ENCODE measurements at places on chromosomes 12 and 14.

GRCh38 chr12:109880938-109881337, 597 bp upstream of the GLTP start:
- peak overlapping the region; percentile 76 for H3K4me3 ChIP-seq
- no peaks in the 10 kb centered on the region for H3K27me3 ChIP-seq
- no peaks in the 10 kb centered on the region for H3K36me3 ChIP-seq
- peaks cover 33% of the 10 kb centered on the region for H3K4me1 ChIP-seq
- peak overlapping the region; percentile 89 for H3K27ac ChIP-seq
- no peak for DNase-seq

- H3K4me3 ChIP-seq: no peak overlapping the region
- DNase-seq: no peak
- no peak overlapping the region for H3K27ac ChIP-seq
- H3K27me3 ChIP-seq: no peaks in the 10 kb centered on the region
- no peaks in the 10 kb centered on the region for H3K36me3 ChIP-seq
Measured at GRCh38 chr14:93308686-93309345, 24.0 kb downstream of the BTBD7 start.

GRCh38 chr12:79674629-79675028, 16.1 kb downstream of the PAWR start:
- no peak overlapping the region for H3K27ac ChIP-seq
- H3K27me3 ChIP-seq: no peaks in the 10 kb centered on the region
- H3K4me1 ChIP-seq: peaks cover 27% of the 10 kb centered on the region

GRCh38 chr14:76203086-76204001, 51.6 kb downstream of the GPATCH2L start:
- H3K27me3 ChIP-seq: no peaks in the 10 kb centered on the region
- no peak overlapping the region for H3K4me3 ChIP-seq
- H3K27ac ChIP-seq: no peak overlapping the region

GRCh38 chr12:123997033-123997822, 24.2 kb downstream of the ZNF664 start:
- H3K4me1 ChIP-seq: peaks cover 67% of the 10 kb centered on the region
- no peak for DNase-seq
- no peaks in the 10 kb centered on the region for H3K27me3 ChIP-seq
- peak overlapping the region; percentile 31 for H3K27ac ChIP-seq
- H3K4me3 ChIP-seq: no peak overlapping the region

GRCh38 chr12:78210506-78210860, 379.8 kb downstream of the NAV3 start:
- H3K4me3 ChIP-seq: no peak overlapping the region
- no peaks in the 10 kb centered on the region for H3K36me3 ChIP-seq
- H3K27me3 ChIP-seq: no peaks in the 10 kb centered on the region
- no peak for DNase-seq
- no peak overlapping the region for H3K27ac ChIP-seq

DNA sequence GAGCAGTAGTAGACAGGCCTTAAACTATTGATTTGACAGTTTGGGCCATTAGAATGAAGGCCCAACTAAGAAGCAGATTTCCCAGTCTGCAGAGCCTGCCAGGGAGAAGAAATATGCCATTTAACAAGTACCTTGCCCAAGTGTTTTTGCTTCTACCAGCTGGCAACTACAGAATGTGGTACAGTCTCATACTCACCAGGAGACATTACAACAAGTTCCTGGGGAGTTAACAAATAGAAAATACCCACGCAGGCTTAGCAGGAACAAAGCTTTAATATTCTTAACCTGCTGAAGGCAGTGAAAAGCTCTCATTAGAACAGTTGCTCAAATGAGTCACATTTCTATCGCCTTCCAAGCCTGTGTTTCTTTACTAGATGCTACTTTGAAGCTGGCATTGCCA, 241.0 kb downstream of the TMEM117 start:
- no peak for DNase-seq
- H3K4me1 ChIP-seq: no peaks in the 10 kb centered on the region
- no peaks in the 10 kb centered on the region for H3K36me3 ChIP-seq
- H3K4me3 ChIP-seq: no peak overlapping the region
- no peaks in the 10 kb centered on the region for H3K27me3 ChIP-seq

GRCh38 chr12:73726881-73727280, 810.8 kb upstream of the ATXN7L3B start:
- no peaks in the 10 kb centered on the region for H3K4me1 ChIP-seq
- DNase-seq: no peak
- no peak overlapping the region for H3K4me3 ChIP-seq
- no peaks in the 10 kb centered on the region for H3K27me3 ChIP-seq
- no peaks in the 10 kb centered on the region for H3K36me3 ChIP-seq
- no peak overlapping the region for H3K27ac ChIP-seq

- H3K27ac ChIP-seq: no peak overlapping the region
- no peaks in the 10 kb centered on the region for H3K36me3 ChIP-seq
- no peak for DNase-seq
- H3K4me3 ChIP-seq: no peak overlapping the region
- no peaks in the 10 kb centered on the region for H3K4me1 ChIP-seq
Measured at GRCh38 chr12:127360580-127360979, 906.4 kb upstream of the TMEM132C start.

DNA sequence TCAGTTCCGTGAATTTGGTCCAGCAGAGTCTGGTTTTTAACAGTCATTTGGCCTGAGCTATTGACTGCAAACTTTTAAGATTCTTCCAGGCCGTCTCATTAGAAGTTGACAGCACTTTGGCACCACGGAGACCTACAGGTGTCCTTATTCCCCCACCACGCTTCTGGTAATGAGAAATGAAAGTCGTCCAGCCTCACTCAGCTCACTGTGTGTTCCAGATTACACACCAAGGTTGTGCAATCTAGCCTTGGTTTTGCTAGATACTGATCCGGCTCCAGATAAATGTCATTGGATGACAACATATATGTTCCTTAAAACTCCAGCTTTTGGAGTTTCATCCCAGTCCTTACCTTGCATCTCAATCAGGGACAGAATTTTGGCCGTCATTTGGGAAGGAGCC, 210.4 kb downstream of the CHST11 start:
- H3K27ac ChIP-seq: peak overlapping the region; percentile 81
- H3K4me3 ChIP-seq: no peak overlapping the region
- no peaks in the 10 kb centered on the region for H3K27me3 ChIP-seq

- H3K4me1 ChIP-seq: peaks cover 40% of the 10 kb centered on the region
- DNase-seq: no peak
- H3K27me3 ChIP-seq: no peaks in the 10 kb centered on the region
- peak overlapping the region; percentile 93 for H3K27ac ChIP-seq
- H3K4me3 ChIP-seq: peak overlapping the region; percentile 90
Measured at GRCh38 chr14:52730709-52731111, 744 bp downstream of the STYX start.

GRCh38 chr12:52749827-52750226, 27.3 kb downstream of the KRT76 start:
- H3K27me3 ChIP-seq: no peaks in the 10 kb centered on the region
- no peaks in the 10 kb centered on the region for H3K4me1 ChIP-seq
- no peaks in the 10 kb centered on the region for H3K36me3 ChIP-seq
- H3K27ac ChIP-seq: no peak overlapping the region
- no peak overlapping the region for H3K4me3 ChIP-seq

GRCh38 chr12:127728285-127728684, 538.7 kb upstream of the TMEM132C start:
- H3K4me3 ChIP-seq: no peak overlapping the region
- DNase-seq: no peak
- no peaks in the 10 kb centered on the region for H3K4me1 ChIP-seq
- no peaks in the 10 kb centered on the region for H3K36me3 ChIP-seq
- H3K27me3 ChIP-seq: no peaks in the 10 kb centered on the region
- no peak overlapping the region for H3K27ac ChIP-seq

- H3K36me3 ChIP-seq: no peaks in the 10 kb centered on the region
- peaks cover 57% of the 10 kb centered on the region for H3K4me1 ChIP-seq
- peak overlapping the region; percentile 82 for H3K27ac ChIP-seq
- no peaks in the 10 kb centered on the region for H3K27me3 ChIP-seq
- H3K4me3 ChIP-seq: no peak overlapping the region
Measured at GRCh38 chr14:31261859-31262731, 54.5 kb upstream of the HECTD1 start.

DNA sequence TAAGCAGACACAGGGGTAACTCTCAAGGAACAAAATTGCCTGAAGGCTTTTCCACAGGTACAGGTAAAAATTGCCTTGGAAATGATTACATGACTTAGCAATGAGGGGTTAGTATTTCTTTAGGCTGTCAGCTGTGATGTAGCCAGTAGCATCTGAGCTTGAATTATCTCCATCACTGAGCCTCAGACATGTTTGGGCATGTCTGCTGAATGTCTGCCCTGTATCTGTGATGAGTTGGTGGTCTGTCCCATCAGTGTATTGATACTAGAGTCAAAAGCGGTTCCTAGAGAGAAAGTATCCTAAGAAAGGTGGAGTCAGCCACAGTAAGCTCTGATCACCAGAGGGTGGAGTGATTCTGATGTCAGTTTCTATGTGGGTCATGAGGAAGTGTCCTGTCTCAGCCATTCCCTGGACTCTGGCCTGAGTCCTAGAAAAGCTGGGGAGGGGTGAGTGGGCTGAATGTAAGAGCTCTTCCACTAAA, 16.3 kb downstream of the AKAP6 start:
- DNase-seq: no peak
- H3K4me1 ChIP-seq: no peaks in the 10 kb centered on the region
- H3K4me3 ChIP-seq: no peak overlapping the region
- no peaks in the 10 kb centered on the region for H3K27me3 ChIP-seq
- no peak overlapping the region for H3K27ac ChIP-seq

DNA sequence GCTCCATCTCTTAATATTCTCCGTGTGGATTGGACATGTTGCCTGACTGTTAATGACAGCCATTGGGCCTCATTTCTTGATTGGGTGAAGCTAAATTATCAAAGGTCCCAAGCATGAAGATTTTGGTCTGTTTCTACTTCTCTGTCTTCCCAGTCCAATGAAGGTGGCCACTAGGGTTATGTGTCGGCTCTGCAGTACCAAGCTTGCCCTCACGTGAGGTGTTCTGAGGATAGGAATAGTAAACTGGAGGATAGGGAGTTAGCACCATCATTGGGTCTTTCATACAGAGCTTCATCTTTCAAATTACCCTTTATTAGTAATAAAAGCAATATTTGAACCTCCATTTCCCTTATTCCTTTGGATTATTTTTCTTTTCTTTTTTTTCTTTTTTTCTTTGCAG, 21.9 kb upstream of the BICD1 start:
- no peaks in the 10 kb centered on the region for H3K27me3 ChIP-seq
- no peak for DNase-seq
- no peak overlapping the region for H3K27ac ChIP-seq
- no peak overlapping the region for H3K4me3 ChIP-seq

DNA sequence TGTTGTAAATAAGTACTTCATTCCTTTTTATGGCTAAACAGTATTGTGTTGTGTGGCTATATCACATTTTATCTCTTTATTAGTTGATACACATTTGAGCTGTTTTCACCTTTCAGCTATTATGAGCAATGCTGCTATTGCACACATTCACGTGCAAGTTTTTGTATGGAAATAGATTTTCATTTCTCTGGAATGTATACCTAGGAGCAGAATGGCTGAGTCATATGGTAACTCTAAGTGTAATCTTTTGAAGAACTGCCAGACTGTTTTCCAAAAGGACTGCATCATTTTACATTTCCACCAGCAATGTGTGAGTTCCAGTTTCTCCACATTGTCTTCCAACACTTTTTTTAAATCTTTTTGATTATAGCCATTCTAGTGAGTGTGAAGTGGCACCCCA, 134.0 kb downstream of the SRGAP1 start:
- no peaks in the 10 kb centered on the region for H3K4me1 ChIP-seq
- DNase-seq: no peak
- H3K27ac ChIP-seq: no peak overlapping the region
- no peak overlapping the region for H3K4me3 ChIP-seq

DNA sequence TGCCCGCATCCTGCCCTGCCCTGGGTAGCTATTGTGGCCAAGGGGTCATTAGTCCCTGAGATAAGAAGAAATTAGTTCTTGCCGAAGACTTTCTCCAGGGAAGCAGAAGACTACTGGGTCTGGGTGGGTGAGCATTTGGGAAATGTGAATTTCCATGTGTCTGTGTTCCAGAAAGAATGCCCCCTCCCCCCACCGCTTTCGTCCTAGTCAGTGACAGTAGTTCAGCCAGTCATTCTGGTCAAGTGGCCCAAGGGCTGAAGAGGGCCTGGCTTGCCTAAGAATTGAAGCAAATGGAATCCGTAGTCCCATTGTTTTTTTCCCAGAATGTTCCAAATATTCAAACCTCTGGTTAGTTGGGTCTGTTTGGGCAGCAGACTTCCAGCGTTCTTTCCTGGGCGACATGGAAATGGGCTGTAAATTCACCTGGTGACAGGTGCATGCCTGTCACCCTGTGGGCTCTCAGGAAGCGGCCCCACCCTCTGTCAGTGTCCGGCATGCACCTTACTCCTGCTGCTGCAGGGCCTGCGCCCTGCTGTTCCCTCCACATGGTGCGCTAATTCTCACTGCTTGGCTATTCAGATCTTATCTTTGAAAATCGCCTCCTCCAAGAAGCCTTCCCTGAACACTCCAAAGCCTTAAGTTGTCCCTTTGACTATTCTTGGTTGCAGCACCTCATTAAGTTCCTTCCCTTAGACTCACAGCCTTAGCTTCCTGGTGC, 1.4 kb upstream of the RFLNA start:
- H3K27me3 ChIP-seq: peaks cover 40% of the 10 kb centered on the region
- no peak for DNase-seq
- no peak overlapping the region for H3K27ac ChIP-seq
- peaks cover 31% of the 10 kb centered on the region for H3K4me1 ChIP-seq

- H3K27me3 ChIP-seq: no peaks in the 10 kb centered on the region
- no peak overlapping the region for H3K4me3 ChIP-seq
- no peaks in the 10 kb centered on the region for H3K36me3 ChIP-seq
Measured at GRCh38 chr12:75727577-75727976, 216.2 kb upstream of the KRR1 start.

- no peaks in the 10 kb centered on the region for H3K4me1 ChIP-seq
- no peaks in the 10 kb centered on the region for H3K36me3 ChIP-seq
- H3K4me3 ChIP-seq: no peak overlapping the region
- H3K27ac ChIP-seq: no peak overlapping the region
- no peak for DNase-seq
Measured at GRCh38 chr12:48175613-48176416, 7.6 kb upstream of the CCDC184 start.

DNA sequence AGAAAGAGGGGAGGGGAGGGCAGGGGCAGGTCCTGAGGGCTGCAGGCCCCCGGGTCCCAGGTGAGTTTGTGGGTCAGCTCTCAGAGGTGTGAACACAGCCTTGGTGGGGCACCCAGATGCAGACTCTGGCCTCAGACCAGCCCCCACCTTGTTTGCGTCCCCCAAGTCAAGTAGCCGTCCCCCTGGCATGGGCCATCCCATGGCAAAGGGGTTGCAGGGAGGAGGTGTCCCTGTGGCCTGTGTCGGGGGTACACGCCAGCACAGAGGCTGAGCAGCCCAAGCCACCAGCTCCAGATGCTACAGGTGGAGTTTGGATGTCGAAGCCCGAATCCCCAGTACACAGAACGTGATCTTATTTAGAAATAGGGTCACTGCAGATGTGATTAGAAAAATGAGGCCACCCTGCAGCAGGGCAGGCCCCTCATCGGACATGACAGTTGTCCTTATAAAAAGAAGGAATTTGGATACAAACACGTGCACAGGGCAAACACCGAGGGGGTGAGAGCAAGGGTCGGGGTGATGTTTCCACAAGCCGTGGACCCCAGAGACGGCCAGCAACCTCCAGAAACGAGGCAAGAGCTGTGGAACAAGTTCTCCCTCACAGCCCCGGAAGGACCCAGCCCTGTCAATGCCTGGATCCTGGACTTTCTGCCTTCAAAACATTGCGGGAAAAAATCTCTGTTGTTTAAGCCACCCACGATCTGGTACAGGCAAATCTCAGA, 141.2 kb upstream of the C14orf180 start:
- no peaks in the 10 kb centered on the region for H3K36me3 ChIP-seq
- DNase-seq: no peak
- H3K27me3 ChIP-seq: no peaks in the 10 kb centered on the region
- peaks cover 18% of the 10 kb centered on the region for H3K4me1 ChIP-seq
- H3K4me3 ChIP-seq: no peak overlapping the region
- H3K27ac ChIP-seq: no peak overlapping the region

- H3K27me3 ChIP-seq: no peaks in the 10 kb centered on the region
- no peaks in the 10 kb centered on the region for H3K4me1 ChIP-seq
- peak overlapping the region; percentile 20 for H3K27ac ChIP-seq
Measured at GRCh38 chr14:105860615-105861580, 334.5 kb downstream of the TMEM121 start.
